ENCODE measurements at places on chromosomes 11 and 22.

GRCh38 chr22:37209140-37209845 lies 3.0 kb downstream of the SSTR3 start:
- DNase-seq, result no peak

- DNase-seq, result no peak
These were observed 4.3 kb downstream of the DGCR6L start for GRCh38 chr22:20315337-20316216.

- peak; percentile 80 for DNase-seq
These were observed 87.0 kb downstream of the CSNK2A3 start for GRCh38 chr11:11265994-11266606.

- no peak for DNase-seq
These were observed 154.5 kb upstream of the BLID start for GRCh38 chr11:122270535-122270934.

- no peak for DNase-seq
These were observed 73.0 kb downstream of the RTL6 start for GRCh38 chr22:44424867-44425693.

- DNase-seq, result no peak
These were observed 83.3 kb downstream of the MICAL2 start for GRCh38 chr11:12193515-12194336.

- no peak for DNase-seq
These were observed 129.5 kb downstream of the FAM76B start for GRCh38 chr11:95660038-95660437.

DNA sequence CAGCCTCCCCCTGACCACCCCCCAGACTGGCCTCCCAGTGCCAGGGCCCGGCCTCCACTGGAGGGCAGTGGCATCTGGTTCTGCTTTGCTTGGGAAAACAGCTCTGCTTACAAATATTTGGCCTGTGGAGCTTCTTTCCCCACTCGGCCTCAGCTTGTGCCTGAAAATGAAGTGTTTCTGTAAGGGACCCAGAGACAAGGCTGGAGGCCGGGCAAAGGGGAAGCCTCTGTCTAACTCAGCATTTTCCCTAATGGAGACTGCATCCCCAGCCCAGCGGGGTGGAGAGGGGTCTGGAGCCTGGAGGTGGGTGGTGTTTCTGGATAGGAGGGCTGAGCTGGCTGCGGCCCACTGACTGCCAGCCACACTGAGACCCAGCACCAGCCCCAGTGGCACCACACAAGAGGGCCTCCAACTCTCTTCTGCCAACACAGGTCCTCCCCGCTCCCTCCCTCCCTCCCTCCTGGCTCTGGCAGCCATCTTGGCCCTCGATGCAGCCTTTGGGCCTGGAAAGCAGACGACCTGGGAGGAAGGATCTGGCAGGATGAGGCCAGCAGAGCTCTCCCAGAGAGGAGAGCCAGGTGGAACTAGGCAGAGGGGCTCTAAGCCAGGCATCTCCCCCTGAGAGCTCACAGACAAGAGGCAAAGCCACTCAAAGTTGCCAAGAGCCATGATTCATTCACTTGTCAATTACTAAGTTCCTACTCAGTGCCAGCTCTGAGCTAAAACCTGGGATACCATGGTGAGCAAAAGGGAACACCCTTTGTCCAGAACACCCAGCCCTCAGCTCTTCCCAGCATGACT lies 77.1 kb upstream of the CD82 start:
- DNase-seq, result no peak

DNA sequence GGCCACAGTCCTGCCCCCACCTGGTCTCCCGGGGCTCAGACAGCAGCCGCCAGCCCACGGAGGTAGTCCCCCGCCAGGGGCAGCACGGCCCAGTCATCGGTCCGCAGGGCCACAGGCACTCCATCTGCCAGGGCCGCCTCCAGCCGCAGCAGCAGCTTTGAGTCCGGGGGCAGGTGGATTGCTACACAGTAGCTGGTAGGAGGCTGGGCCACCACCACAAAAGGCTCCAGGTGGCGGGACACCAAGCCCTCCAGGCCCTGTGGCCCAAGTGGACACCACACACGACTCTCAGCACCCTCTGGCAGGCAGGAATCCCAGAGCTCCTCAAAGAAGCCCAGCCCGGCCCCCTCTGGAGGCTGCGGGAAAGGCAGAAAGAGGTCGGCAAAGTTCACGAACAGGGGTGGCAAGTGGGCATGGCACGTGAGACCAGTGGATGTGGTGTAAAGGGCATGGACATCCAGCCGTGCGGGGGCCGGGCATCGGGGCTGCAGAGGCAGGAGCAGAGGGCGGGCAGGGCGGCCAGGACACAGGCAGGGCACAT lies 2.9 kb downstream of the AP5B1 start:
- no peak for DNase-seq

- no peak for DNase-seq
These were observed 30.1 kb upstream of the TNRC6B start for GRCh38 chr22:40147388-40148176.

DNA sequence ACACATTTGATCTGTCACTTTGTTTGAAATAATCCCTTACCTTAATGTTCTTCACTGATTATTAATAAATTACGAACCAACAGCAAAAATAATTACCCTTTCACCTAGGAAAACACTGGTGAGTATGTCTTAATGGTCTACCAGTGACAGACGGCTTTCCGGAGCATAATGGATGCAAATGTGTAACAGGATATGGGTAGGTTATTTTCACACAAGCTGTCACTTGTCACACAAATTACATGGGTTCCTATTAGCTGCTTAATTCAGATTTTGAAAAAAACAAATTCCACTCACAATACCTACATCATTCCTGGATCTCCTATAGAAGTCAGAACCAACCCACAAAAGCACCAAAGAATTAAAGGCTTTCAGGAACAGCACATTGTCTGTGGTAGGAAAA lies 127.9 kb downstream of the WT1 start:
- no peak for DNase-seq

DNA sequence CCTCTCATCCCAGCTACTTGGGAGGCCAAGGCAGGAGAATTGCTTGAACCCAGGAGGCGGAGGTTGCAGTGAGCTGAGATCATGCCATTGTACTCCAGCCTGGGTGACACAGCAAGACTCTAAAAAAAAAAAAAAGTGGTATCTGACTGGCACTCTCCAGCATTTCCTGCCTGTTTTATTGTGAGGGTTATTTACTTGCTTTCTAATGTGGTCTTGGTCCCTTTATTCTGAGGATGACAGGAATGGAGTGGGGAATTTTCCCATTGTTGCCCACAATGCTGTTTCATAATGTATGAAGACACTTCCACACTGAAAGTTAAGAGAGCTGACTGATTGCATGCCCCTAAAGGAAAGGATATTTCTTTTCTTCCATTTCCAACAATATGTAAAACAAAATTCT lies 286.5 kb upstream of the MTNR1B start:
- no peak for DNase-seq

GRCh38 chr11:58787903-58788302 lies 56.2 kb upstream of the GLYAT start:
- peak; percentile 15 for DNase-seq

DNA sequence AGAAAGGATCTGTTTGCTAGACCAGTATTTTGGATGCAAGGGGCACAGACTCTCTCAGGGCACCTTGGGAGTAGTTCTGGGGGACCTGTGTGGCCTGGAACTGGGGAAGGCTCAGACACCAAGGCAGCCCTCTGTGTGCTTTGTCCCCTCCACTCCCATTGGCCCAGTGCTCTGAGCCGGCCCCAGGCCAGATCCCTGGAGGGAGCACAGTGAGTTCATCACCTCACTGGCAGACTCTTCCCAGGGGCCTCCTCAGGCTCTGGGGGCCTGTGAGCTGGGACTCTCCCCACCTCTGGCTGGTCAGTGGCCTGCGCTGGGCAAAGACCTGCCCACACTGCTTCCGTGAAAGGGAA lies 51.7 kb downstream of the CHRDL2 start:
- DNase-seq, result no peak

GRCh38 chr22:41223535-41223934 lies 17.2 kb downstream of the CHADL start:
- no peak for DNase-seq

DNA sequence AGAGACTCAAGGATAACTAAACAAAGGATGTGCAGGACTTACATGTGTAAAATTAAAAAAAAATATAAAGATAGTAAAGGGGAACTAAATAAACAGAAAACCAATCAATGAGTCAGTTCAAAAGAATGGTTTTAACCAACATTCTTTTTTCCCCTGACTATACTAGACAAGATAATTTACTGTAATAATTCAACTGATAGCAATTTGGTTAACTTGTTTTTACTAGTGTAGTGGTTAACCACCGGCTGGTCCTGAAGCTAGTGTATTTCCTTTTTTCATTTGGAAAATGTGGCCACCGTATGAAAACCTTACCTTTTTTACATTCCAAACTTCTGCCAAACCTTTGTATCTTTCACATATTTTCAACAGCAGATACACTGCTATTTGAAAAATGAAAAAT lies 123.1 kb downstream of the ARHGAP42 start:
- no peak for DNase-seq

DNA sequence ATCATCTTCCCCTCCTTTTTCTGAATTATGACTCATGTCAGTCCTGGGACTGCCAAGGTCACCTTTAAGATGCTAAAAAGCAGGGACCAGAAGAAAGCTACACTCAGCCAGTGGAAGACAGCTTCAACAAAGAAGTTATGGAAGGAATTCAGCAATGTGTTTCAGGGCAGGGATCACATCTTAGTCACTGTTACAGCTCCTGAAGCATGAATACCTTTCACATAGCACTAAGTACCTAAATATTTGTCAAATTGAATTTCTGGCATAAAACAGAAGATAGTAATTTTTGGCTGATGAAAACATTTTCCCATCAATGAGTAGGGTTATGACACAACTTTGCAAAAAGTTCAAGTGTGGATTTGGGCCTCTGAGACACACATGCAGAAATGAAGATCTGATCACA lies 5.2 kb downstream of the DDB1 start:
- DNase-seq, result no peak

- DNase-seq, result no peak
These were observed 3.6 kb downstream of the MTMR3 start for GRCh38 chr22:29886596-29886995.

DNA sequence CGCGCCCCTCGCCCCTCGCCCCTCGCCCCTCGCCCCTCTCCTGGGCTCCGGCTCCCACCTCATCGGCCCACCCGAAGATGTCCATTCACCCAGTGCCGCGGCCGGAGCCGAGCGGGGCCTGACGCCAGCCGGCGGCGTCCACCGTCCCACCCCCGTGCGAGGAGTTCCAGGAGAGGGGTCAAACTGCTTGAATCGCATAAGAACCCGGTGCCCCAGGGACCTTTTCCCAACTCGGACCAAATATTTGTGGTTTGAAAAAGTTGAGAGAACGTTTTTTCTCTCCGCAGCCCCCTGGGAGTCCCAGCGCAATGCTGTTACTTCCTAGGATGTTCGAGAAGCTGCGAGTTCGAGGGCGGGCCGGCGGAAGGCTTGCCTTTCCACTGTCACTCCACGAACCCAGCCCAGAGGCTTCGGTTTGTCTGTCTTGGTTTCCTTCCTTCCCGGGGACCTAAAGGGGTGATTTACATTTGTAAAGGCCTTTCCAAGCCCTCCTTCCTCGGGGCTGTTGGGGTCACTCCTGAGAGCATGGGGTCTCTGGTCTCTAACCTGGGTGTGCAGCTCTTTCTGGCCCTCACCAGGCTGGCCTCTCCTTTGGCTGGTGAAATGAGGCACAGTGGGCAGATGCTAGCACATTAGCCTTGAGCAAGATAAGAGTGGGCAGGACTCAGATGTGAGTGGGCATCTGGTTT lies 38.0 kb downstream of the ETS1 start:
- DNase-seq, result no peak

DNA sequence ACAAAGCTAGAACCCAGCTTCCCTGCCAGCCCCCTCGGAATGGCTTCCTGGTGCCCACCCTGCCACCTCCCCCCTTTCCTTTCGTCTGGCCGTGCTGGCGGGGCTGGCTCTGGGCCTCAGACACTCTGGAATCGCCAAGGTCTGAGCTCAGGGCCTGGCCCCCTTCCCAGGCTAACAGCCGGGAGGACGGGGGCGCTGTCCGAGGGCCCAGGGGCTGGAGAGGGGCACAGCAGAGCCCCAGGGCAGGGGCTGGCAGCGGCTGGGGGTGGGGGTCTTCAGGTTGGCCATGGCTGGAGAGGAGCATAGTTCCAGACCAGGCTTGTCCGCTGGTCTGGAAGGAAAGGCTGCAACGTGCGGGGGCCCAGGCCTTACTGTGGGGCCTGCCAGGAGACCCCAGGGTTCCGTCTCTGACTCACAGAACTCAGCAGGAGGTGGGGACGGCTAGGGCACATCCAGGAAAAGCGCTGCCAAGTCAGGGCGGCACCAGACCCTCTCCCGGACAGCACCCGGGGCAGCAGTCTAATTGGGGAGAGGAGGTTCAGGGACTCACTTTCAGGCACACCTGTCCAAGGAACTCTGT lies 861 bp upstream of the LTBP3 start:
- DNase-seq, result no peak

DNA sequence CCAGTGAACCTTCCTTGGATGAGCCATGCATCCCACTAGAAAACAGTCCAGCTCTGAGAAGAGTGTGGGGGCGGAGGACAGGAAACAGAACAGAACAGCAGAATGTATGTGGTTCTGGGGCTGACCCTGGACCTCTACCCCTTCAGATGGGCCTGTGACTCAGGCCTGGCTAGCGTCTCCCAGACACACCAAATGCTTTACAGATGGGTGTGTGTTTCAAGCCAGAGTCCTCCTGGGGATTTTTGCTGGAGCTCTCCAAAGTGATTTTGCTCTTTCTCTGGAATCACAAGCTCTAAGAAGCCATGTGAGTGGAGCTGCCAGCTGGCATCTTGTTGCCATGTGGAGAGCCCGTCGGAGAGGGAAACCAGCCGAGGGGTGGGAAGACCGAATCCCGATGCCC lies 13.2 kb upstream of the C1QTNF4 start:
- DNase-seq, result no peak

DNA sequence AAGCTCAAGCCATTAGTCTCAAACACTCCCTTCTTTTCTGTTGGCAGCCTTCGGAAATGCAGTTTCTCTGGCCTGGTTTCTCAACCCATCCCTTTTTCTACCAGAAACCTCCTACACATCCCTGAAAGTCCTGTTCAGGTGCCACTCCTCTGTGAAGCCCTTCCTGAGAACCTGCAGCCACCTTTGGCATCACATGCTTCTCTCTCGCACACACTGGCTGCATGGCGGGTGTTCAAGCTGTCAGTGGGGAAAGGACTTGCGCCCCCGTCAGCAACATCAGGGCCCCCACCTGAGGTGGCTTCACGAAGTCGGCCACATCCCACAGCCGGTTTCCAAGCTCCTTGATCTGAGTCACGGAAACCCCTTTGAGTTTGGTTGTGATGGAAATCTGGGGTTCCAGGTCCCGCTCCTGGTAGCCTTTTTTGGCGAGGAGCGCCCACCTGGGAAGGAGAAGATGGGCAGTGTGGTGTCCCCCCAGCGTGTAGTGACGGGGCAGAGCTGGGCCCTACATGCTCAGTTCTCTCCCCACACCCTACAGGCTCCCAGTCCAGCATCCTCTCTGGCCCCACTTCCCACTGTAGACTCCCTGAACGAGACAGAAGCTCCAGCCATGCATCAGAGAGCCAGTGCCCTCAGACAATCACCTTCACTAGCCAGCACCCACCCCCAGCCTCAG lies 1.7 kb upstream of the LRRC74B start:
- no peak for DNase-seq
